Nephron progenitor cell (in vitro differentiated cells): ENCODE measurements at places on chromosomes 1 and 21.

GRCh38 chr1:62725255-62725654, 37.1 kb upstream of the DOCK7 start:
- no peak for DNase-seq

GRCh38 chr1:181391301-181391900, 91.9 kb upstream of the CACNA1E start:
- DNase-seq: peak; percentile 23

GRCh38 chr1:103367186-103367585, 158.3 kb upstream of the RNPC3 start:
- no peak for DNase-seq

DNA sequence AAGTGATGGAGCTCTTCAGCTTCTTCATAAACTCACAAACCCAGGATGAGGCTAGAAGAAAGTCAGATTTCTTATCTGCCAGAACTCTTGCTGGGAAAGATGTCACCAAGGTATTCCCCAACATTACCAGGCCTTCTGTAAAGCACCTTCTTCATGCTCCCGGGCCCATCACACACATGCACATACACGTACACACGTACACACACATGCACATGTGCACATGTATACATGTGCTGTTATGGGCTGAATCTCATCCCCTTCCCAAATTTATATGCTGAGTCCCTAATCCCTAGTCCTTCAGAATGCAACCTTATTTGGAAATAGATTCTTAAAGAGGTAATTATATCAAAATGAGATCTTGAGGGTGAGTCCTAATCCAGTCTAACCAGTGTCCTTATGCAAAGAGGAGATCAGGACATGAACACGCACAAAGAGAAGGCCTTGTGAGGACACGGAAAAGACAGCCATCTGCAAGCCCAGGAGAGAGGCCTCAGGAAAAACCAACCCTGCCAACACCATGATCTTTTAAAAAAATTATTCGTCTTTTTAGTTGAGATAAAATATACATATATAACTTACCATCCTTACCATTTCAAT, 76.4 kb upstream of the LYST start:
- no peak for DNase-seq

DNA sequence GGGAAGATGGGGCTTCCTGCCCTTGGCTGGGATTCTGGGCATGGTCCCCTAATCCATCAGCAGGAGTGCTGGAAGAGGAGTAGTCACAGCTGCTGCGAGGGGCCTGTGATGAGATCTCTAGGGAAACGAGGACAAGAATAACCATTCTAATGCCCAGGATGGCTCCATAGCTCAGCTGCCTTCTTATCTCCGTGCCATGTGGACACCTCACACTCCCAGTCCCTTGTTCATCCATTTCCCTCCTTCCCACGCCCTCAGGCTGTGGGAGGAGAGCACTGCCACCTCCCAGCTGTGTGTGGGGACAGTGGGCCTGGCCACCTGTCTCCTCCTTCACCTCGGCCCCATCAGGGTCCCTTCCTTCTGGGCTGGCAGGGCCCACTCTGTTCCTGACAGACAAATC, 16.1 kb upstream of the ETV3 start:
- no peak for DNase-seq
